ENCODE measurements at places on chromosomes 3 and 15.
A peak's percentile ranks its signal among the peaks of the same experiment; 100 is the strongest.

- peak; percentile 52 for DNase-seq
These were observed 15.4 kb upstream of the ABHD10 start for GRCh38 chr3:111963424-111963823.

DNA sequence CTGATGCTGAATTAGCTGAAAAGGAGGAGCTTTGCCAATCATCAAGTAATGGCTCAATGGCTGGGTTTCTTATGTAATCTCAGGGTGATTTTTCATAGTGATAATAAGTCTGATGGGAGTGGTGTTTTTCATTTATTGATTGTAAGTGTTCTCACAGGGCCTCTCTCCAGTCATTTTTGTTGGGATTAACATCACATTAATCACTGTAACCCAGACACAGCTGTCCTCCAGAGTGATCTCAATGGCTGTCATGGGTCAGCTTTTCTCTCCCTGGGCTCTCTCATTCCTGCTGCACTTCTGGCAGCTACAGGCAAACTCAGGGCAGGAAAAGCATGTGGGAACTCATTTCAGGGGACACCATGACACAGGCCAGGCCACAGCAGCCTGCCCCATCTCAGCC lies 162.9 kb downstream of the LRTM1 start:
- no peak for DNase-seq

GRCh38 chr3:20310629-20311028 lies 124.6 kb upstream of the SGO1 start:
- DNase-seq: no peak

DNA sequence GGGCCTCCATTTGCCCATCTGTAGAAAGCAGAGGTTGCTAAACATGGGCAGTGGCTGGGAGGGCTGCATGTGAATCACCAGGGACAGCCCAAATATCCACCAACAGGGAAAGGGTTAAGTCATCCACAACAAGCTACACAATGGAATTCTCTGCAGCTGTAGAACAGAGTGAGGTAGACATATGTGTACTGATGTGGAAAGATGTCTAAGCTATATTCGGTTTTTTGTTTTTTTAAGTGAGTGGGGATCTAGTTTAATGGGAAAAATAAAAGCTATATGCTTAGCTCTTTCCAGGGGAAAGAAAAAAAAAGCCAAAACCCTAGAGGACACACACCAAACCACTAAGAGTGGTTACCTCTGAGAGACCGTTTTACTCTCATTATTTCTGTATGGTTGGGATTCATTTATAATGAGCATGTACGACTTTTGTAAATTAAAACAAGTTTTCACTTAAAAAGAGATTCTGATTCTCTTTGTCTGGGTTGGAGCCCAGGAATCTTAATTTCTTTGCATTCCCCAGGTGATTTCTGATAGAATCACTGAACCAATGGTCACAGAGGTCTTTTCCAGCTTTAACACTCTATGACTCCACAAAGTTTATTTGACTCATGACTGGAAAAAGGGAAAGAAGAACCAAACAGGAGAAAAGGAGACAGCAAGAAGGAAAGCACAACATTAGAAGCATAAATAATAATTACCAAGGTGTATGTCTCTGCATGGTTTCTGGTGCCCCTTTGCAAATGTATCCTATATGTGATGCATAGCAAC lies 19.1 kb downstream of the CRABP1 start:
- no peak for DNase-seq

GRCh38 chr15:44468709-44469385 lies 41.4 kb downstream of the CTDSPL2 start:
- peak; percentile 72 for DNase-seq

DNA sequence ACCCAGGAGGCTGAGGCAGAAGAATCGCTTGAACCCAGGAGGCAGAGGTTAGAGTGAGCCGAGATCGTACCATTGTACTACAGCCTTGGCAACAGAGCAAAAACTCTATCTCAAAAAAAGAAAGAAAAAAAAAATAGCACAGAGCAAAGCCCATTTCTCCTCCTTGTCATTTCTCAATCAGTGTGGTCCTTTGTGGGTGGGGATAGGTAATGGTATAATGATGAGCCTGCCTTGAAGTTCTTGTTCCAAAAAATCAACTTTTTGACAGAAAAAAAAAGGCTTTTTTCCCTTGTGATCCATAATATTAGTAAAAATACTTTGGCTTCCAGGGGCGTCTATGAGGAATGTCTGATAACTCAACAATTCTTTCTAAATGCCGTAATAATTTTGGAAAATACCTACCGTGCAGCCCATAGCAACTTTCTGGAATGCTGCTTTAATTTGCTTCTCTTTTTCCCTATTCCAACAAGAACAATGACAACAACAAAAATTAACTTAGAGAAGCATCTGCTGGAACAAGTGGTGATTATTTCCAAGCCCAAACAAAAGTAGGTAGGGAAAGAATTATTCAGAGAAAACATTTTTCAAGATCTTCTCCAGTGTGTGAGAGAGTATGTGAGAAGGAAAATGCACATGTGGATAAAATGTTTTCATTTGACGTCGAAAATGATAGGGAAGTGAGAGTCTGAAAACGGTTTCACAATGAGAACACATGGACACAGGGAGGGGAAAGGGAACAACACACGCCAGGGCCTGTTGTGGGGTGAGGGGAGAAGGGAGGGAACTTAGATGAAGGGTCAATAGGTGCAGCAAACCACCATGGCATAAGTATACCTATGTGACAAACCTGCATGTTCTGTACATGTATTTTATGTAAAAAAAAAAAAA lies 337.8 kb downstream of the RBMS3 start:
- DNase-seq: no peak

GRCh38 chr3:25834346-25834745 lies 44.5 kb downstream of the OXSM start:
- DNase-seq: no peak

GRCh38 chr3:101011136-101011535 lies 17.9 kb upstream of the ABI3BP start:
- peak; percentile 73 for DNase-seq

- peak; percentile 27 for DNase-seq
These were observed 22.4 kb downstream of the CYP11A1 start for GRCh38 chr15:74345051-74345450.

DNA sequence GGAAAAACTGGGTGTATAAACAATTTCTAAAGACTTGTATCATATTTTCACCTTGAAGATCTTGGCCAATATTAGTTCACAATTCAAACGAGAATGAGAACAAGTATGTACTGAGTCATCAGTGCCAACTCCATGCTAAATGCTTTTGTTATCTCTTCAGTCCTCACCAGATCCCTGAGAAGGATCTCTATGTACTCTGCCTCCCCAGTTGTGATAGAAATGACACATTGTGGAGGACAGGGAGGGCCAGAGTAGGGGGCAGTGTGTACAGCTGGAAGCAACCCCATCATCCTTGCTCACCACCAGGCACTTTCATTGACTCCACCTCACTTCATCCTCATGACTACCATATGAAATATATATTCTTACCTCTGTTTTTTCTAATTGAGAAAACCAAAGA lies 353.7 kb upstream of the SOX2 start:
- DNase-seq: no peak

GRCh38 chr3:195059006-195059350 lies 212.0 kb downstream of the XXYLT1 start:
- no peak for DNase-seq

DNA sequence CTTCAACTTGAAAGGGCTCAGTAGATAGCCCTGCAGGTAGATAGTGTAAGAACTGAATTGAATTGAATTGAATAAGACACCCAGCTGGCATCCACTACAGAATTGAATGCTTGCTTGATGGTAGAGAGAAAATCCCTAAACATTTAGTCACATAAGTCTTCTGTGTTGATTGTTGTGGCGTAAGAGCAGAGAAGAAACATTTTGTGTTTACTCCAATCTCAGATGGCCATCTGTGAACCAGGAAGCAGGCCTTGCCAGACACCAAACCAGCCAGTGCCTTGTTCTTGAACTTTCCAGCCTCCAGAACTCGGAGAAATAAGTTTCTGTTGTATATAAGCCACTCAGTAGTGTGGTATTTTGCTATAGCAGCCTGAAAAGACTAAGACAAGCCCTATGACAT lies 43.6 kb downstream of the SST start:
- DNase-seq: no peak

- no peak for DNase-seq
These were observed 15.2 kb downstream of the SLTM start for GRCh38 chr15:58918239-58918638.

GRCh38 chr3:43885908-43886618 lies 195.3 kb downstream of the ABHD5 start:
- no peak for DNase-seq

GRCh38 chr15:43292375-43293078 lies 25.8 kb upstream of the TGM5 start:
- peak; percentile 66 for DNase-seq

GRCh38 chr15:37058316-37058985 lies 41.9 kb downstream of the MEIS2 start:
- peak; percentile 27 for DNase-seq

DNA sequence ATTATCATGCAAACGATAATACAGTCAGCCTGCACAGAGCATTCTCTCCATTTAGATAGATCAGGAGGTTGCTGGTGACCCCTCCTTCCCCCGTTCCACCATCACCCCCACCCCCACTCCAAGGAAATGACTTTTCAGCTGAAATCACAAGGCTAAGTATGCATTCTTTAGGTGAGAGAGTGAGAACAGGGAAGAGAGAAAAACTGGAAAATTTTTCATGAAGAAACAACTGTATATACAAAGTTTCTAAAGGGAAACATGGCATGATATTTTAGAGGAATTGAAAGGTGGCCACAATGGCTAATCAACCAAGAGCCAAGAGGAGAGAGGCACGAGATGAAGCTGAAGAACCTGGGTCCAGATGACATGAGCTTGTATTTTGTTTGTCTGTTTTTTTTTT lies 22.2 kb downstream of the BCL2A1 start:
- no peak for DNase-seq

- DNase-seq: peak; percentile 95
These were observed 274.5 kb upstream of the LRTM1 start for GRCh38 chr3:55202326-55202725.

- peak; percentile 32 for DNase-seq
These were observed 52.3 kb upstream of the FGF7 start for GRCh38 chr15:49370782-49371181.

DNA sequence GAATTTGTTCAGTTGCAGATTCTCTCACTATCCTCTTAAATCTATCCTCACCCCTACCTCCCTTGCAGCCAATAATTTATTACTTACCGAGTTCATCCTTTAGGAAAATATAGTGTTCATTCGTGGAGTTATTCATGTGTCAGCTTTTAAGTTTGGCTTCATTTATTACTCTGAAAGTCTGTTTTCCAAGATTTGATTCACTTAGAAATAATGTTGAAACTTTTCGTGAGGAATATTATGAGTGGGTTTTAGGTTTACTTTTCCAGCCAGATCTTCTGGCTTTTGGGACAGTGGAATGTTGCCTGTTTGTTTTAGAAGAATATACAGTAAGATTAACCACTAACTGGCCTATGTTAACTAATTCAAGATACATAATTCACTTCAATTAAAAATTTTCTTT lies 161.0 kb upstream of the CGNL1 start:
- DNase-seq: no peak

- no peak for DNase-seq
These were observed 66.7 kb upstream of the GATA2 start for GRCh38 chr3:128559486-128560225.

Data from fibroblast of upper back skin (primary cell).